ENCODE measurements at places on chromosomes 1 and 21.

DNA sequence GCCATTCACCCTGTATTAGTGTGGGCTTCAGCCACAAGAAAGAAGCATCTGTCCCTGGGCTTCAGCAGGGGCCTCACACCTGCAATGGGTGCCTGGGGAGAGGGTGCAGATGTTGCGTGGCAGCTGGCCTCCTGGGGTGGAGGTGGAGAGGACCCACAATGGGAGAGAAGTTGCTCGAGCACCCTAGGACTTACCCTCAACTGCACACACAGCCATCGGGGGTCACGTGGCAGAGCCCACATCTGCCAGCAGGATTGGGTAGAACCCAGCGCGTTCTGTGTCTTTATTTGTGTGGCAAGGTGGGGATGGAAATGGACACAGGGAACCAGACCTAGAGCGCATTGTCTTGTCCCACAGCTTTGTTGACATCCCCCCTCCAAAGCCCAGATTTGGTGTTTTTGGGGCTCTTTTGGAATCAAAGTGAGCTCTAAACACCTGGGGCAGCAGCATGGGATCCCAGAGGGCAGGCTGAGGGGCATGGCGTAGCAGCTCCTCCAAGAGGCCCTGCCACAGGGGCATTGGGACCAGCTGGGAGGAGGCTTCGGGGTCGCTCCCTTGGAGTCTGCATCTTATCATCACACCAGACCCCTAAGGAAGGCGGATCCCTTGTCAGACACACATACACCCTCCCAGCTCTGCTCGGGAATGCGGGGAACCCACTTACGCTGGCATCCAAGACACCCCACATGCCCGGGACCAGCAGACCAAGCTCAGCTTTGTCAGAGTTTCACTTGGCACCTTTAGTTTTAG is 5.1 kb downstream of the ABCG1 start:
- no peak for DNase-seq

DNA sequence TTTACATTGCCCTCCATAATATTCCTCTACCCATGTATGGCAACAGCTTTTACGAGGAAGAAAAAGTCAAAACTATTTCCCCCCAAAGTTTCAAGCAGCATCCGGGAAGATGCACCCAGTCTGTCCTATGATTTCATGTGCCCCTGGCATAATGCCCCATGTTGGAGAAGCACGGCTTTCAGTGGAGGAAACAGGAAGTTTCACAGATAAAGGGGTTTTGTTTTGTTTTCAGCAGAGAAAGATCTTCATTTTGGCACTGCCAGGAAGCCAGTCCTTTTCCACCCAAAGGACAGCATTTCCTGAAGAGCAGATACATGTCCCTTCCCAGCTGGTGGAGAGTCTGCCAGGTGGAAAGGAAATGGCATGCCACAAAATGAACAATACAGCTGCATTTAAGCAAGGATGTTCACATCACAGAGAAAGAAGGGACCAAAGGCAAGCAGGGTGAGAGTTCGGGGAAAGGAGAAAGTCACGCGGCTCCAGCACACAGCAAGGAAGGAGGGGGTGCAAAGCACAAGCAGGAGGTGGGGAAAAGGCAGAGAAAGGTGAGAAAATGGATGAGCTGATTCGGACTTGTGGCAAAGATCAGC is 95.3 kb upstream of the HIVEP3 start:
- peak; percentile 45 for DNase-seq

DNA sequence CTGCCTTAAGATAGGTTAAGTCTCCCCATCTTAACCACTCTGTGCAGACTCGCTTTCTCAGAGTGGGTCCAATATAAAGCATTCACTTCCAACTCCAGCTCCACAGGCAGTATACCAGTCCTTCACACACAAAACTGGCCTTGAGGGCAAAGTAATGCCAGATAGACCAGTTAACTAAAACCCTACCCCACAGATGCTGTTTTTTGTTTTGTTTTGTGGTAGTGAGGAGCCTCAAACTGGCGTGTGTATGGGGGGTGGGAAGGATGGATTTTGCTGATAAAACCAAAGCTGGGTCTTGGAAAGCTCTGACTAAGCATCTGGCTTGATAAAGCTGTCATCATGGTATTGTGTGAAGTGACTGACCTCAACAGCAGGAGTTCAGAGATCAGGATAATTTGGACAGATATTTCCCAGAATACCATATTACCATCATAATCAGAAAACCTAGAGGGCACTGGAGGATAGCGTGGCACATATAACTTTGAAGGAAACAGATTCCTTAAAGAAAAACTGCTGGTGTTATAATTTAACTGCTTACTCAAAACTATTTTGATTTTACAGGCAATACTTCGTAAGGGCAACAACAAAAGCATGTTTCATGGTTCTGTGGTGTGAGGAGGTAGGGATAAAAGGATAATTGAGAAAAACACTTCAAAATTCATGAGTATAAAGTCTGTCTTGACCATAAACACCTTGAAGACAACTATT is 29.6 kb upstream of the CPLANE2 start:
- no peak for DNase-seq

DNA sequence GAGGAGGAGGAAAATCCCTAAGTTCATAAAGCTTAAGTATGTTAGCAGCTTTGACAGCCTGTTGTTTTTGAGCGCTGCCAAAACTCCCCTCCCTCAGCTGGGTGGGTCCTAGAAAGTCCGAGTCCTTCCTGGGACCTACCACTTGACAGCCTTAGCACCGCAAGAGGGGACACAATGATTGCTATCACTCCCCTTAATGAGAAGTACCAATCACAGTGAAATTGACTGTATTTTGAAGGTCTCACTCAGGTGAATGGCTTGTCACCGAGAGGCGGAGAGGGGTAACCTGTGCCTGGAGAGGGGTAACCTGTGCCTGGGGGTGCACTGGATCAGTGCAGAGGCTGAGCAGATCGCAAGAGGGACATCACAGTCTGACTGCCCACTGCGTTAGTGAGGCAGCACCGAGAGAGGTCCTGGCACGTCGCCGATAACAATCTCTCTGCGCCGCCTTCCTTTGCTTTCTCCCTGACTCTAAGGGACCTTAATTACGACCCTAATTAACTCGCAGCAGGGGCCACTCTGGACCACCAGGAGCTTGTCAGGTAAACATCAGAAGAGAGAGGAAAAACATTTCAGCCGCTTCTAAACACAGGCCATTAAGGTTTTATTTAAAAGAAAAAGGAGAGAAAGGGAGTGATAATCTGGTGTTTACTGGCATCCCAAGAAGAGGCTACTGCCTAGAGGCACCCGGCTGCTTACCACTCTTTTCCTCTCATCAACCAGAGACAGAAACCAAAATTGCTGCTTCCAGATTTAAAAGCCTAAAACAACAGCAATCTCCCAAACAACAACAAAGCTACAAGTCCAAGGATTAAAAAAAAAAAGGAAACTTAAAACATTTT is 25.7 kb upstream of the KCNK1 start:
- no peak for DNase-seq

DNA sequence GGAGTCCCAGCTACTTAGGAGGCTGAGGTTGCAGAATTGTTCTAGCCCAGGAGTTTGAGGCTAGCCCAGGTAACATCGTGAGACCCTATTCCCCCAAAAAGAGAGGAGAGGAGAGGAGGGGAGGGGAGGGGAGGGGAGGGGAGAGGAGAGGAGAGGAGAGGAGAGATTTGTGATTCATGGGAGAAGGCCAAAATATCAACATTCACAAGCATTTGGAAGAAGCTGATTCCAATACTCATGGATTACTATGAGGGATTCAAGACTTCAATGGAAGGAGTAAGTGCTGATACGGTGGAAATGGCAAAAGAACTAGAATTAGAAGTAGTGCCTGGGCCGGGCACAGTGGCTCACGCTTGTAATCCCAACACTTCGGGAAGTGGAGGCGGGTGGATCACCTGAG is 187.8 kb downstream of the EIF4G3 start:
- no peak for DNase-seq

GRCh38 chr1:206897175-206897574 is at the start of gene IL24:
IL24 (plus strand) TSS chr1:206897443; CDS start chr1:206897833, 390 bp downstream.
- DNase-seq = no peak

DNA sequence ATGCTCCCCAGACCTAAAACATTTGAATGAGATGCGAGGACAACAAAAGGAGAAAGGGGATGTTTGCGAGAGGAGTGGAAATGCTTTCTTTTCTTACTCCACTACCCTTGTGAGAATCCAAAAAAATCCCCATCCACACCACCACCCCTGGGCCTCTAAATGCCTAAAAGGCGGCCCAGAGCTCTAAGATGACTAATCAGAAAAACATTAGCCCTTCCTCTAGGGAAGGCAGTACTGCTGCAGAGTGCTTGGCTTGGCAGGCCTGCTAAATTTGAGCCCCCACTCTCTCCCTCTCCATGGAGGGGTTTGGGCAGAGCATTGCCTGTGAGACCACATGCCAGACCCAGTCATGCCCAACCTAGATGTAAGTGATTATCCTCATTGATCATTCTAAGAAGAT is 347.9 kb downstream of the USH2A start:
- no peak for DNase-seq

DNA sequence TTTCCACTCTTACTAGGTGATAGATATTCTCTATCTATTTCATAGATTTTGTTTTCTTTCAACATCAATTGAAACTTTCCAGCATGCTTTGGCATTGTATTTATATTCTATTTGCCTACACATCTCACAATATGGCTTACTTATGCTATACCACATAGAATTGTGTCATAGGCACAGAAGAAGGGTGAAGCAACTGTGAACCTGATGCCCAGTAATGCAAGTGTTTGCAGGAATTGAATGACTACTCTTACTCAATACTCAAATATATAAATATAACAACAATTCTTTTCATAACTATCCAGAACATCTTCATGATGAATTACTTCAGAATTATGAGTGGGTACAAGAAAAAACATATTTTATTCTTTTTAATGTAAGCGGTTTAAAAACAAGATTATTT is 165.9 kb downstream of the PTBP2 start:
- no peak for DNase-seq

- no peak for DNase-seq
Observed at GRCh38 chr21:39362733-39363132, 13.8 kb upstream of the HMGN1 start.

DNA sequence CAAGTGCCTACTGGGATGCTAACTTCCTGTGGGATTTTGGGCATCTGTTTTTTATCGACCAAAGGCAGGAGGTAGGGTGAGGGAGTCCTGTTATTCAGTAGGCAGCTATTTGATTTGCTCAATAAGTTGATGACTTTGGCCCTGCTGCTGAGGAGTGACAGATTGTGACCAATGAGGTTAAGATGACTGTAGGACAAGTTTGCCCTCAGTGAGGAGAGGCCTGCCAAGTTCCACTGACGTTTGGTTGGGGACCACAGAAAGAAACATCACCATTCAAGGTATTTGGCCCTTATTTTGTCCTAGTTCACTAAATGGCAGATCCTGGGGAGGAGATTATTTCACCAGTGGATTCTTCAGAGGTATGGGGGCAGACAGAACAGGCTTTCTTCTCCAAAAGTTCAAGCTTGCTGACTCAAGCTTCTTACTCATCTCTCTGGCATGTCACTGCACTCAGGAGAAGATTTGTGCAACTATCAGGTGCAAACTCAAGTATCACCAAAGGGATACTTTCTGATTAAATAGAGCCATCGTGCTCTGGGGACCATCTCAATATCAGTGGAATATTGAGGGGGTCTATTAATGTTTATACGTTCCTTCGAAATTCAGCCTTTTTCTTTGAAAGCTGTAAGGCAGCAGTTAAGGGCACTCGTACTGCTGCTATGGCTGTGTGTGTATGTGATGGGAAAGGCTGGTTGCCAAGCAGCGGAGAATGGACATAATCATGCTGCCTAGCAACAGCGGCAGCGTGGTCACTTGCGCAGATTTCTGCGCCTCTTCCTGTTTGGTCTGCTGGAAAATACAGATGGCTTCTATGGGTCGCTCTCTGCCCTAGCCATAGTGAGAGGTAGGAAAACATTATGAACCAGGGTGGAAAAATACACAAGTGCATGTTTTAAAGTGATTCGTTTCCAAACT is 78.7 kb downstream of the PBX1 start:
- DNase-seq = no peak

DNA sequence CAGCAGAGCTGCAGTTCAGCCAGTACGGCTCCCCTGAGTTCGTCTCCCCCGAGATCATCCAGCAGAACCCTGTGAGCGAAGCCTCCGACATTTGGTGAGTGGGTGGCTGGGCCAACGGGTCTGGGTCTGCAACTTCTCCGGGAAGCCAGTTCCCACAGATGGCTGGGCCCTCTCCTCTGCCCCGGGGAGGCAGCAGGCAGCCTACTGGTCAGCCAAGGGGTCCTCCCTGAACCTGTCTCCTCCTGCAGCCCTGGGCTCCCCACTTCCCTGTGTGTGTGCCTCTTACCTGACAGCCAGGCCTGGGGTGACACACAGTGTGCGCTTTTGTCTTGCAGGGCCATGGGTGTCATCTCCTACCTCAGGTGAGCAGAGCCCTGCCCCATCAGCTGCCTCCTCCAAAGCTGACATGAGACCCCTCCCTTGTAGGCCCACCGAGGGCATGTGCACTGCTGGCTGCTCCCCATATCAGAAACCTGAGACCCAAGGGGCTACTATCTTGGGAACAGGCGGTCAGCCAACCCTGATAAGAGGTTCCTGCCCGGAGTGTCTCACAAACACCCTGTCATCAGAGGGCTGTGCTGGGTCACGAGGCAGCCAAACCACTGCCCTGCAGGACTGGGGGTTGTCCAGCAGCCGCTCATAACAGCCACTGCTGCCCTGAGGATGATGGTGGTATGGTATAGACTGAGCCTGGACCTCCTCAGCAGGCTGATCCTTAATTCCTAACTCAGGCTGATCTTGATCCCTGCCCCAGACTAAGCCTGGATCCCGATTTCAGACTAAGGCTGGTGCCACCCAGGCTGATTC is 37.6 kb downstream of the TRIM11 start:
- DNase-seq = no peak

DNA sequence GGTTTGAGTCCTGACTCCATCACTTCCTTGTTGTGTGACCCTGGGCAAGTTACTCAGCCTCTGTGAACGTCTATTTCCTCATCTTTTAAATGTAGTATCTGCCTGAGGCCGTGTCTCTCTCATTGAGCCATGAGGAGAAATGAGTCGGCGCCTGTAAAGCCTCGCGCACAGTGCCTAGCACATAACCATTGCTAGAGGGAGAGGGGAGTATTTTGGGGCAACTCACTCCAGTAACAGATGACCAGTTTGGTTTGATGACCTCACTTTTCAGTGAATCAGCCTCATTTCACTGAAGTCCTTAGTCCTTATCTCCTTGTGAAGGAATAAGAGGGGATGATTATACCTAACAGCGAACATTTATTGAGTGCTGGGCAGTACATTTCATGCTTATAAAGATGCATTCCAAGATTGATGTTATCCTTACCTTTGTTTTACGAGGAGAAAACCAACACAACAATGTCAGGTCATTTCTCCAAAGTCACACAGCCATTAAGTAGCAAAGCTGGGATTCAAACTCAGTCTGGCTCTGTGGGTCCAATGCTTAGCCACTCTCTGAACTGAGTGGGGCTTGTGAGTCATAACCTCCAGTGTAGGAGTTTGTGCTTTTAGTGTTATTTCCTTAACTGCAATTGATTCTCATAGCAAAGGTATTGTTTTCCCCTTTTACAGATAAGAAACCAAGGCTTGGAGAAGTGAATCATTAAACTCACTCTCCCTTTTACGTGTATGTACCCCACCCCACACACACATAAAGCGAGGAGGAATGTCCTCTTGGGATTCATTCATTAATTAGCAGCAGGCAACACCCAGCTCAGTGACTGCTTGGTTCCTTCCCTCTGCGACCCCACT is 25.9 kb downstream of the KCNC4 start:
- DNase-seq = no peak

Measured in Kasumi-1 (cell line).